ENCODE measurements at places on chromosomes 1 and 21. TPM values are rescaled to one million over a fixed set of nuclear protein-coding genes. Genes with fewer than 3 reads are reported as not detected.

GRCh38 chr1:169124459-169124858, 18.0 kb downstream of the ATP1B1 start:
- peak overlapping the region; percentile 63 for H3K4me3 ChIP-seq
- H3K36me3 ChIP-seq, result peaks cover 62% of the 10 kb centered on the region
- peak overlapping the region; percentile 48 for H3K27ac ChIP-seq
- peaks cover 28% of the 10 kb centered on the region for H3K4me1 ChIP-seq
- no peaks in the 10 kb centered on the region for H3K27me3 ChIP-seq

- no peak for DNase-seq
- H3K4me1 ChIP-seq, result peaks cover 22% of the 10 kb centered on the region
- peak overlapping the region; percentile 85 for H3K27ac ChIP-seq
- peak overlapping the region; percentile 55 for H3K4me3 ChIP-seq
Measured at GRCh38 chr1:37471345-37472231, 2.8 kb upstream of the ZC3H12A start.

DNA sequence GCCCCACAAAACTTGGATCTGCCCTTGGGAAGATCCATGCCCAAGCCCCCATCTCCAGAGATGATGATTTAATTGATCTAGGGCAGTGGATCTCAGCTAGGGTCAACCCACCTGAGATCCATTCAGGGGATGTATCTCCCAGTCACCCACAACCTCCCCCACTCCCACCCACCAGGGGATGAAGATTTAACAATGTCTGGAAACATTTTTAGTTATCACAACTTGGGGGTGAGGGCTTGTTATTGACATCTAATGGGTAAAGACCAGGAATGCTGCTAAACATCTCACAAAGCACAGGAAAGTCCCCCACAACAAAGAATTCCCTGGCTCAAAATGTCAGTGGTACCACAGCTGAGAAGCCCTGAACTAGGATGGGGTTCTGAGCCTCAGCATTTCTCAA, 45.0 kb upstream of the LPGAT1 start:
- no peak overlapping the region for H3K4me3 ChIP-seq
- H3K36me3 ChIP-seq, result no peaks in the 10 kb centered on the region
- no peaks in the 10 kb centered on the region for H3K4me1 ChIP-seq
- H3K27ac ChIP-seq, result no peak overlapping the region
- H3K27me3 ChIP-seq, result no peaks in the 10 kb centered on the region

DNA sequence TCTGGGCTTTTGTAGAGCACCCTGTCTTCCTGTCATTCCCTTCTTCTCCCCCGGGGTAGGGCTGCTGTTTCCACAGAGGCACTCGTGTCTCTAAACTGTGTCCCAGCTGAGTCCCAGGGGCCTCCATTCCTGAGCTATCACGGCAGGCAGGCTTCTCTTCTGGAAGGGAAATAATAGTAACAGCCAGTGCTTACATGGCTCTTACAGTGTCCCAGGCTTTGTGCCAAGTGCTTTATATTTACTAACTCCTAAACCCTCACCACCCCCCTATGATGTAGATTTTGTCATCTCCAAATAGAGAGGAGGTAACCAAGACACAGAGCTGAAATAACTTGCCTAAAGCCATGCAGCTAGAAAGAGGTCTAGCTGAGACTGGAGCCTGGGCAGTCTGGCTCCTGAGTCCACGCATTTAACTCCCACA, 1.4 kb upstream of the CELF3 start:
- no peaks in the 10 kb centered on the region for H3K36me3 ChIP-seq
- DNase-seq, result no peak
- peaks cover 90% of the 10 kb centered on the region for H3K27me3 ChIP-seq
- H3K4me1 ChIP-seq, result peaks cover 24% of the 10 kb centered on the region
- H3K27ac ChIP-seq, result no peak overlapping the region
- peak overlapping the region; percentile 37 for H3K4me3 ChIP-seq

Gene COL8A2
- total RNA-seq, result 2.5 TPM

Gene DCAF6
- total RNA-seq, result 27.2 TPM

Gene SPRR2G
- not detected for total RNA-seq

Gene OLFM3
- total RNA-seq, result 3.8 TPM

Data from type B pancreatic cell (in vitro differentiated cells).